ENCODE measurements at places on chromosomes 11 and 22. TPM values are rescaled to one million over a fixed set of nuclear protein-coding genes. Genes with fewer than 3 reads are reported as not detected.

The PTPMT1 gene
- total RNA-seq = 60.6 TPM

The KCNJ5 gene
- total RNA-seq = not detected

The IGSF22 gene
- not detected for total RNA-seq

The PNPLA2 gene
- 23.5 TPM for total RNA-seq

The TBX10 gene
- total RNA-seq = not detected

The AQP11 gene
- total RNA-seq = 8.9 TPM

The USH1C gene
- total RNA-seq = not detected

The RPS19BP1 gene
- 27.2 TPM for total RNA-seq

The C22orf31 gene
- total RNA-seq = not detected

The WNT7B gene
- total RNA-seq = under 0.01 TPM

The ABTB2 gene
- 14.2 TPM for total RNA-seq

The ZFP91 gene
- 53.2 TPM for total RNA-seq

The CXCR5 gene
- not detected for total RNA-seq

The FOXRED2 gene
- 7.8 TPM for total RNA-seq

The NXPE1 gene
- total RNA-seq = not detected

The WBP2NL gene
- 0.60 TPM for total RNA-seq

The RNF121 gene
- total RNA-seq = 53.7 TPM

The CARD10 gene
- total RNA-seq = 2.1 TPM

The SNX19 gene
- 103 TPM for total RNA-seq

The NCR3LG1 gene
- 11.1 TPM for total RNA-seq

The PATE1 gene
- not detected for total RNA-seq

The TRPC6 gene
- total RNA-seq = not detected

The DDT gene
- 75.8 TPM for total RNA-seq

The LGR4 gene
- total RNA-seq = 25.2 TPM

The BARX2 gene
- not detected for total RNA-seq

The KLHDC7B gene
- total RNA-seq = 1.1 TPM

The PHOX2A gene
- total RNA-seq = not detected

The CDHR5 gene
- total RNA-seq = not detected

The TMEM121B gene
- total RNA-seq = 0.09 TPM

The ZP1 gene
- total RNA-seq = 0.60 TPM

The FLRT1 gene
- total RNA-seq = 0.09 TPM

The TYMP gene
- 17.9 TPM for total RNA-seq

The PARVA gene
- total RNA-seq = 80.9 TPM

The KLHL35 gene
- 2.9 TPM for total RNA-seq

The RTN3 gene
- total RNA-seq = 55.5 TPM

The OR8A1 gene
- not detected for total RNA-seq

The LDHAL6A gene
- not detected for total RNA-seq

Data from smooth muscle cell of the umbilical artery (primary cell).